ENCODE measurements at places on chromosomes 6 and 20. TPM values are rescaled to one million over a fixed set of nuclear protein-coding genes. Genes with fewer than 3 reads are reported as not detected.
A peak's percentile ranks its signal among the peaks of the same experiment; 100 is the strongest.

DNA sequence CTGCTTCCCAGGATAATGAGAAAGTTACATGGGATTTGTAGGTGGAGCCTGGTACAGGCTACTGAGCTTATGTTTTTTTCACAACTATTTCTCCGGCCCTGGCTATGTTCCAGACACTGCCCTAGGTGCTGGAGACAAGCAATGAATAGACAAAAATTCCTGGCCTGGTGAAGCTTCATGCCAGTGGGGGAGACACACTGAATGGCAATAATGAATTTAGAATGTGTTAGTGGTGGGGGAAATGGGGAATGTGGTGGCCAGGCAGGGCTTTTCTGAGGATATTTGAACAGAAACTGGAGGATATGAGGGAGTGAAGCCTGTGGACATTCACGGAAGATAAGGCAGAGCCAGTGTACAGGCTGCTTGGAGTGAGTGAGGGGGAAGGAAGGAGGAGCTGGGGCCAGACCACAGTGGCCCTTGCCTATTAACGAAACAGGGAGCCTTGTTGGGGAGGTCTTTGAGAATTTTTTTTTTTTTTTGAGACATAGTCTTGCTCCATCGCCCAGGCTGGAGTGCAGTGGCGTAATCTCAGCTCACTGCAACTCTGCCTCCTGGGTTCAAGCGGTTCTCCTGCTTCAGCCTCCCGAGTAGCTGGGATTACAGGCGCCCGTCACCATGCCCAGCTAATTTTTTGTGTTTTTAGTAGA, 6.6 kb downstream of the FOXS1 start:
- no peak overlapping the region for H3K27ac ChIP-seq
- no peaks in the 10 kb centered on the region for H3K27me3 ChIP-seq
- DNase-seq: no peak
- H3K4me1 ChIP-seq: peaks cover 26% of the 10 kb centered on the region
- H3K36me3 ChIP-seq: no peaks in the 10 kb centered on the region

- H3K27me3 ChIP-seq: no peaks in the 10 kb centered on the region
- peaks cover 11% of the 10 kb centered on the region for H3K4me1 ChIP-seq
- no peaks in the 10 kb centered on the region for H3K36me3 ChIP-seq
- H3K4me3 ChIP-seq: no peak overlapping the region
- no peak for DNase-seq
- peak overlapping the region; percentile 35 for H3K27ac ChIP-seq
Observed at GRCh38 chr20:4961746-4962145, 39.6 kb downstream of the SLC23A2 start.

GRCh38 chr6:95544517-95545225, 32.7 kb upstream of the MANEA start:
- no peaks in the 10 kb centered on the region for H3K4me1 ChIP-seq
- no peak overlapping the region for H3K27ac ChIP-seq
- no peaks in the 10 kb centered on the region for H3K27me3 ChIP-seq
- no peak overlapping the region for H3K4me3 ChIP-seq
- no peak for DNase-seq
- no peaks in the 10 kb centered on the region for H3K36me3 ChIP-seq

Gene THBD
- 0.82 TPM for total RNA-seq

- DNase-seq: no peak
- H3K4me3 ChIP-seq: no peak overlapping the region
- peaks cover 2% of the 10 kb centered on the region for H3K27me3 ChIP-seq
- H3K4me1 ChIP-seq: no peaks in the 10 kb centered on the region
- no peak overlapping the region for H3K27ac ChIP-seq
Observed at GRCh38 chr6:155708100-155708499, 252.5 kb upstream of the NOX3 start.

Gene SYCP2
- total RNA-seq: 1.8 TPM

Gene CGA
- total RNA-seq: not detected

GRCh38 chr20:47544240-47544639, 42.6 kb downstream of the NCOA3 start:
- H3K36me3 ChIP-seq: no peaks in the 10 kb centered on the region
- H3K4me1 ChIP-seq: peaks cover 63% of the 10 kb centered on the region
- H3K27ac ChIP-seq: peak overlapping the region; percentile 86
- no peak for DNase-seq
- no peak overlapping the region for H3K4me3 ChIP-seq

Gene TDRD6
- 0.51 TPM for total RNA-seq

- no peak overlapping the region for H3K27ac ChIP-seq
- H3K27me3 ChIP-seq: no peaks in the 10 kb centered on the region
- no peak overlapping the region for H3K4me3 ChIP-seq
- H3K4me1 ChIP-seq: no peaks in the 10 kb centered on the region
Observed at GRCh38 chr6:158481690-158482473, 78.0 kb upstream of the TMEM181 start.

GRCh38 chr6:125942672-125943527, 13.7 kb upstream of the HINT3 start:
- H3K4me1 ChIP-seq: peaks cover 63% of the 10 kb centered on the region
- H3K27ac ChIP-seq: peak overlapping the region; percentile 18
- no peaks in the 10 kb centered on the region for H3K27me3 ChIP-seq

- H3K27me3 ChIP-seq: no peaks in the 10 kb centered on the region
- H3K4me1 ChIP-seq: peaks cover 47% of the 10 kb centered on the region
- H3K4me3 ChIP-seq: no peak overlapping the region
- H3K27ac ChIP-seq: no peak overlapping the region
- H3K36me3 ChIP-seq: peaks cover 8% of the 10 kb centered on the region
Observed at GRCh38 chr20:51500311-51500710, 42.2 kb downstream of the NFATC2 start.

Gene BFSP1
- 5.7 TPM for total RNA-seq

Gene OPN5
- not detected for total RNA-seq

Gene ID4
- 114 TPM for total RNA-seq

Gene MCHR2
- not detected for total RNA-seq

- no peaks in the 10 kb centered on the region for H3K36me3 ChIP-seq
- no peak for DNase-seq
- H3K4me3 ChIP-seq: peak overlapping the region; percentile 66
- H3K27ac ChIP-seq: peak overlapping the region; percentile 90
Observed at GRCh38 chr6:149864578-149865535, 698 bp upstream of the LRP11 start.

- no peak for DNase-seq
- no peaks in the 10 kb centered on the region for H3K27me3 ChIP-seq
- H3K4me1 ChIP-seq: peaks cover 17% of the 10 kb centered on the region
- H3K4me3 ChIP-seq: no peak overlapping the region
- H3K27ac ChIP-seq: no peak overlapping the region
- H3K36me3 ChIP-seq: no peaks in the 10 kb centered on the region
Observed at GRCh38 chr6:156647140-156647784, 129.9 kb upstream of the ARID1B start.

GRCh38 chr6:67664942-67665341, 970.1 kb upstream of the ADGRB3 start:
- no peaks in the 10 kb centered on the region for H3K4me1 ChIP-seq
- no peak for DNase-seq
- no peaks in the 10 kb centered on the region for H3K36me3 ChIP-seq
- no peaks in the 10 kb centered on the region for H3K27me3 ChIP-seq
- H3K4me3 ChIP-seq: no peak overlapping the region

Gene BPIFA1
- not detected for total RNA-seq

GRCh38 chr20:24851346-24852019, 97.6 kb upstream of the CST7 start:
- no peaks in the 10 kb centered on the region for H3K4me1 ChIP-seq
- no peak for DNase-seq
- no peak overlapping the region for H3K27ac ChIP-seq
- H3K36me3 ChIP-seq: no peaks in the 10 kb centered on the region
- H3K27me3 ChIP-seq: no peaks in the 10 kb centered on the region
- no peak overlapping the region for H3K4me3 ChIP-seq

Gene WFDC10A
- total RNA-seq: not detected

Gene HFE
- total RNA-seq: 8.3 TPM

DNA sequence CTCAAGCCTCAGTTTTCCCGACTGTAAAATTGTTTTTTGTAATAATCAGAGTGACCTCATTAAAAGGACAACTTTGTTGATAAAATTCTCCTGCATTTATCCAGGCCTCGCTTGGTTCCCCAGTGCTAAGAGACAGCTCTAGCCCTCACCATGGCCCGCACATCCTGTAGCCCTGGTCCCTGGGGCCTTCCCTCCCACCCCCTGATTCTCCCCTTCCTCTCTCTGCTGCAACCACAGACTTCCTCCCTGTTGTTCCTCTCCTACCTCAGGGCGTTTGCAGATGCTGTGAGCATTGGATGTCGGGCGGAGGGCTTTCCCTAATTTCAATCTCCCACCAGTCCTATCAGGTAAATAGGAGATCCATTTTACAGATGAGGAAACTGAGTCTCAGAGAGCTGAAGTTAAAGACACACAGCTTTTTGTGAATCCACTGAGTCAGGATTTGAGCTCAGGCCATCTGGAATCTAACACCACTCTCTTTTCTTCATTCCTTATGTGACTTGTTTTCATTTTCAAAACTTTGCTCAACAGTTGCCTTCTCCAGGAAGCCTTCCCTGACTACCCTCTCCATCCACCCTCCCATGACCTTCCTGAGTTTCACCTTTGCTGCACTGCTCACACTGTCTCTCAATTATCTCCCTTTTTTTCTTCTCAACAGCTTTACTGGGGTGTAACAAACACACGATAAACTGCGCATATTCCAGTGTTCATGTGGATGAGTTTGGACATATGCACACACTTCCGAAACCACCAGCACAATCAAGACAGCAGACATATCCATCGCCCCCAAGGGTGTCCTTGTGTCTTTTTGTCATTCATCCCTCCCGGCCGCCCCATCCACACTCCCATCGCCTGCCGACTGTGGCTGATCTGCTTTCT, 107.1 kb downstream of the CEBPB start:
- DNase-seq: no peak
- H3K27ac ChIP-seq: peak overlapping the region; percentile 4
- H3K4me1 ChIP-seq: peaks cover under 1% of the 10 kb centered on the region
- H3K4me3 ChIP-seq: no peak overlapping the region

GRCh38 chr6:99745651-99746050, 139.0 kb downstream of the PRDM13 start:
- H3K36me3 ChIP-seq: no peaks in the 10 kb centered on the region
- H3K27ac ChIP-seq: peak overlapping the region; percentile 11
- H3K4me1 ChIP-seq: peaks cover 8% of the 10 kb centered on the region
- no peak overlapping the region for H3K4me3 ChIP-seq
- H3K27me3 ChIP-seq: peaks cover 64% of the 10 kb centered on the region
- DNase-seq: no peak

Measured in mesothelial cell of epicardium (in vitro differentiated cells).